ENCODE measurements at places on chromosomes 5 and 9.

DNA sequence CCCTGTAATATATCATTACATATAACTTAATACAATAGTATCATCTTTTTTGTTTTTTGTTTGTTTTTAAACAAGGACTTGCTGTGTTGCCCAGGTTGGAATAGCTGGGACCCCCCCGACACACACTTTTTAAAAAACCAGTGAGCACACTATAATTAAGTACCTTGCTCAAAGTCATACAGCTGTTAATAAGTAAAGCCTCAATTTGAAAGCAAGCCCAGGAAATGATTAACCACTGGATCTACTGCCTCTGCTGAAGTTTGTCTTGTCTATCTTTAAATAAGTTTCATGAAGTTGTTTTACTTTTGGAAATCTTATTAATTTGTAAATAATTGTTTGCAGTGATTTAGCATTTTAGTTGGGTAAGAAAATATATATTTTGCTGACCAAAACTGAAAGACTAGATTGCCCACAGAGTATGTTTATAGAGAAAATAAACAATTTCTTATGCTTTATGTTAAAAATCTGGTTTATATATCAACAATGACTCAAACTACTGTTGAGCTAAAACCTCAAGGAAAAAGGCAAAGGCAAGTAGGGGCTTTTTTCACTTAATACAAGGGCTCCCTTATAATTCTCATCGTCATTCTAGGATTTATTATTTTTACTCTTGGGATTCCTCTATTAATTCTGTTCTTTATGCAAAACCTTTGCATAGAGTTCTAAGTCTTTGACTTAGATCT is 5.8 kb upstream of the CARNMT1 start:
- no peak for DNase-seq

GRCh38 chr5:38780945-38781344 is 64.9 kb upstream of the OSMR start:
- peak; percentile 80 for DNase-seq

DNA sequence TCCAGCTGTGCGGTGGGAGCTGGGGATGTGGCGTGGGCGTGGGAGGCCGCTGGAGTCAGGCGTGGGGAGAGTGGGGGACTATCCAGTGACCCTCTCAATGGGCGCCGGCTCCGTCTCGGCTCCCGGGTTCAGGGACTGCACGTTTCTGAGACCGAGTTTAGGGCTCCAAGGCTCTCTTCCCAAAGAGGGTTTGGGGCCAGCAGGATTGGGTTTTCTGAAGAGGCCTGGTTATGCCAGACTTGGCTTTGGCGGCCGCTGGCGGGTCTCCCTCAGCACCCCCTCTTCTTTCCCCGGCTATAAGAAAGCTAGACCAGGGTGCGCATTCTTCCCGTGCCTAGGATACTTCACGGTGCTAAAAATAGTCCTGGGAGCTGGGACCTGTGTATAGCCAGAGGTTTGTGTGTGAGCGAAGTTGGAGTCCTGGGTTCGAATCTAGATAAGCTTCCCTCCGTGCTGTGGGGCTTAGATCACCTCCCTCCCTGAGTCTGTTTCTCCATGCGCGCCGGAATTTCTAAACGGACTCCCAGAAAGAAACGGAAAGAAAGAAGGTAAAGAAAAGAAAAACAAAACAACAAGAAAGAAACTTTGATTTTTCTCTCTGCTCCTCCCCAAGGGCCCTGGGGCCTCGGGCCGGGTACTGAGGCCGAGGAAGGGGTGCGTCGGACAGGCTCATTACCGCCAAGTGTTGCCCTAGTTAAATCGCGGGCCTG is 5.0 kb downstream of the HAND1 start:
- DNase-seq, result no peak

DNA sequence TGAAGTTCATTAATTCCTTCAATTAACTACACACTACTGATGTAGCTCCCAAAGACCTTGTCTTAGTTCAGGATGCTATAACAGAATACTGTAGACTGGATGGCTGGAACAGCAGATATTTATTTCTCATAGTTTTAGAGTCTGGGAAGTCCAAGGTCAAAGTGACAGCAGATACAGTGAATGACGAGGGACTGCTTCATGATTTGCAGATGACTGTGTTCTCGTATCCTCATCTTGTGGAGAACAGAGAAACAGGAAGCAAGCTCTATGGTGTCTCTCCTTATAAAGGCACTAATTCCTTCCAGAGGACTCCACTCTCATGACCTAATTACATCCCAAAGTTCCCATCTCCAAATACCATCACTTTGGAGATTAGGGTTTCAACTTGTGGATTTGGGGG is 65.6 kb upstream of the MAP1B start:
- no peak for DNase-seq

GRCh38 chr5:175246889-175247520 is 197.0 kb downstream of the DRD1 start:
- DNase-seq, result no peak

GRCh38 chr9:86601697-86602096 is 247.5 kb upstream of the TUT7 start:
- peak; percentile 81 for DNase-seq

DNA sequence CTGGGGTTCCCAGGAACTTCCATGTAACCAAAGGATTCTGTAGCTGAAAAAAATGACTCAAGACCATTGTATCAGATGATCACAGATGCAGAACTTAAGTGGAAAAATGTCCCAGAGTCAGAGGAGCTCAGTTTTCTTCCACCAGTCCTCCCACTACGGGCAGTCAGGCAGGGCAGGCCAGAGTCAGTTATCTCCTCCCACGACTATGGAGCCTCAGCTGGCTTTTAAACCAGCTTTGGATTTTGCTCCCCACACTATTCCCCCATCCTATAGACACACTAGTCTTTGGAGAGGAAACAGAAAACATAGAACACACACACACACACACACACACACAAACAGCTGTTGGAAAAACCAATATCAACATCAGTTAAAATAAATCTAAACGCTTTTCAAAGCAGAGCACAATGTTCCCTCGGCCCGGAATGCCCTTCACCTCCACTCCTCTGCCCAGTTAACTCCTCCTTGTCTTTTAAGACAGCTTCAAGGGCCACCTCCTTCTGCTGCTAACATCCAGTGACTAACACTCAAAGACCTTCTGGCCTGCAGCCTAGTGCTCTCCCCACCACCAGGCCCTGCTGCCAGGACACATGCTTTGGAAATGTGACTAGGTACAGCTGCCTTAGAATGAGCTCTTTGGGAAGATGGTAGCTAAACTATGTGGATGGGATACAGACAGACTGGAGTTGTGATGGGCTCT is 56.8 kb downstream of the NIPAL4 start:
- peak; percentile 98 for DNase-seq

DNA sequence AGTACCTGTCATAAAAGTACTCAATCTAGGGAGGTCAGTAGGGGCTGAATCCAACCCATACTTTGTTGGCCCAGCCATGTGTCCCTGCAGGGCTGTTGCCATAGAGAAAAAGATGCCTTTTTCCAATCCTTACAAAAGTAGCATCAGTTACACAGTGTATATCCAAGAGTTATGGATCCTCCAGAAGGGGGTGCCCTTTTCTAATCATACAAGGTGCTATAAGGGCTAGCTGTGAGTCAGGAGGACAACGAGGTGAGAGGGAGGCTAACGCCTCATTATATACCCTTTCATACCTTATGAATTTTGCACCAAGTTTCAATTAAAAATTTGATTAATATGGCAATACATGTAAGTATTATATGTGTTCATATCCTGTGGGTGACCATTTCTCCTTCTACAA is 4.8 kb downstream of the KIAA0825 start:
- no peak for DNase-seq

- DNase-seq, result no peak
These were observed 118.6 kb downstream of the PDE8B start for GRCh38 chr5:77328930-77329647.

GRCh38 chr5:38634568-38635369 is 78.3 kb upstream of the LIFR start:
- DNase-seq, result no peak

- no peak for DNase-seq
These were observed 314.7 kb upstream of the GRAMD2B start for GRCh38 chr5:126108470-126108869.

DNA sequence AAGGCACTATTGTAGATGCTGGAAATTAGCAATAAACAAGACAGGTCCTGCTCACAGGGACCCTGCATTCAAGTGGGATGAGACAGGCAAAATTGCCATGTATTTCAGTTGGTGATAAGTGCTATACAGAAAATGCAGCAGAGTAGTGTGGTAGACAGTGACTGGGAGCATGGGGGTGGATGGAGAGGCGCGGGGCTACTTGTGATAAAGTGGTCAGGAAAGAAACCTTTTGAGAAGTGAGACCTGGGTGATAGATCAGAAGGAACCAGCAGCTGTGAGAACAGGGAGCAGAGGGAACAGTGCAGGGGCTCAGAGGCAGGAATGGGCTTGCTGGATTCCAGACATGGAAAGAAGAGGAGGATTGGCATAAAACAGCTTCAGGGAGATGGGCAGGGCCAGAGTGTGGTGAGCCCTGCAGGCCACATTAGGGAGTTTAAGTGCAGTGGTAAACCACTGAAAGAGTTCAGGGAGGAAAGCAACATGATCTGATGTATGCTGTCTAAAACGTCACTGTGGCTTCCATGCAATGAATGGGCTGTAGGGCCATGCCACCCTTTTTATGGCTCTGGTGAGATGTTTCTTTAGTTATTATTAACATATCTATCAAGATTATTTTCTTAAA is 7.3 kb downstream of the CRHBP start:
- DNase-seq, result peak; percentile 91

DNA sequence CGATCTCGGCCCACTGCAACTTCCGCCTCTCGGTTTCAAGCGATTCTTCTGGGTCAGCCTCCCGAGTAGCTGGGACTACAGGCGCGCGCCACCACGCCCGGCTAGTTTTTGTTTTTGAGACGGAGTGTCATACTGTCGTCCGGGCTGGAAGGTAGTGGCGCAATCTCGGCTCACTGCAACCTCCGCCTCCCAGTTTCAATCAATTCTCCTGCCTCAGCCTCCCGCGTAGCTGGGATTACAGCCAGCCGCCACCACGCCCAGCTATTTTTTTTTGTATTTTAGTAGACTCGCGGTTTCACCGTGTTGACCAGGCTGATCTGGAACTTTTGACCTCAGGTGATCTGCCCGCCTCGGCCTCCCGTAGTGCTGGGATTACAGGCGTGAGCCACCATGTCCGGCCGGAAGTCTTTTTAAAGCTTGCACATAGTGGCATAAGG is 1.2 kb downstream of the SMC5 start:
- DNase-seq, result no peak

DNA sequence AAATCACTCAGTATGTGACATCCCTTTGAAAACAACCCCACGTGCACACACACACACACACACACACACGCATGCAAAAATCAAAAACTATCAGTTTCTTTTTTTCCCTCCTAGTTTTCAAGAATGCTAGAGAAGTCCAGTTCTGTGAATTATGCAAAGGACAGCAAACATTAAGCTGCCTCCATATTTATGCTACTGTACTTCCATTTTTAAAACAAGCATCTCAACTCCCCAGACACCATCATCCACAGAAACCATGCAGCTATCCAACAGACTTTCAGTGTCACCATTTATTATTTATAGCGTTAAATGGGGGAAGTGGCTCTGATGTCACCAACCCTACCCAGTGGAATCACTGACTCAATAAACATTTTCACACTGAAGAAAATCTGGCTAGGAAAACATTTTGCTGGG is 1.6 kb downstream of the FBXW11 start:
- DNase-seq, result peak; percentile 49

GRCh38 chr5:90916947-90917800 is 358.6 kb downstream of the ADGRV1 start:
- no peak for DNase-seq

DNA sequence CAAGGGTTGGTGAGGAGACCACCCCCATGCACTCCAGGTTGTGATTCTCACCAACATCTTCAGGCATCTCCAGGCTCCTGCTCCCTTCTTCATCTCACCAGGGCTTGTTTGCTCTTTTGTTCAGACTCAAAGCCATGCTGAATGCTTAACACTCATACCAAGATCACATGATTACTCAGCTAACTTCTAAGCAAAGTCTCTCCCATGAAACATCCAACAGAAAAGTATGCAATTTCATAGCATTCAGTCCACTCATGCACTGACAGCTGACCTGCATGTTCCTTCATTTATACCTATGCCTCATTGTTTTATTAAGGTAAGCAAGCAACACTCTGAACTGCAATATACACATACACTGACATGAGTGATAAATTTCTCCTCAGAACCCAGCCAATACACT is 69.0 kb downstream of the SHC3 start:
- DNase-seq, result no peak

DNA sequence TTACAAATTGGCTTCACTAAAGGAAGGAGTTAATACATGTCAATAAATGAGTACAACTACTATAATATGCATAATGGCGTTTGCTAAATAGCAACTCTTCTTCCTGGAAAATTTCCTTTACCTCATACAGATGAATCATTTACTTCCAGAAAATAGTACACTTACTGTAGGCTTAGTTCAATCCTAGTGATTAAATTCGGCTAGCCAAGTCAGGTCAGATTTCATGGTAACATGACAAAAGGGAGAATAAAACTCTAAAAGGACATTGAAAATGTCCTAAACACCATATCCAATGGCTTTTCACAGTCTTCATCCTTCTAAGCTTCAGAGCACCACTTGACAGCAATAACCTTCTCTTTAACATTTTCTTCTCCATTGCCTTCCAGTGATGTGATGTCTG is 42.1 kb upstream of the ZFAND5 start:
- DNase-seq, result no peak
